Mesenteric fat pad (tissue), 1 donor: ENCODE measurements at places on chromosomes 7 and 10. TPM values are rescaled to one million over a fixed set of nuclear protein-coding genes. Genes with fewer than 3 reads are reported as not detected.

DNA sequence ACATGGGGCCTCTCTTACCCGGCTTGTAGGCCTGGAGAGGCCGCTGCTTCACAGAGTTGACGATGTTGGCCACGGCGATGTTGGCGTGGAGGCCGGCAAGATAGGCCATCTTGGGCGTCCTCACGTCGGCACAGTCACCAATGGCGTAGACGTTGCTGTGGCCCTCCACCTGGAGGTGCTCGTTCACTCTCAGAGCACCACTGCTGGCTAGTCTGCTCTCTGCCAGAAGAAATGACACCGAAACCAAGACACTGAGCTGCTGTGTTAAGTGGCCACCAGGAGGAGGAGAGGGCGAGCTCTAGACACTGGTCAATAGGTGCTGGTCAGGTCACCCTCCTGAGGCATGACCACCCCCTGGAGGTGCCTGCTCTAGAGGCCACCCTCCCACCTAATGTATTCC, 17.7 kb downstream of the AIFM2 start:
- DNase-seq: no peak

DNA sequence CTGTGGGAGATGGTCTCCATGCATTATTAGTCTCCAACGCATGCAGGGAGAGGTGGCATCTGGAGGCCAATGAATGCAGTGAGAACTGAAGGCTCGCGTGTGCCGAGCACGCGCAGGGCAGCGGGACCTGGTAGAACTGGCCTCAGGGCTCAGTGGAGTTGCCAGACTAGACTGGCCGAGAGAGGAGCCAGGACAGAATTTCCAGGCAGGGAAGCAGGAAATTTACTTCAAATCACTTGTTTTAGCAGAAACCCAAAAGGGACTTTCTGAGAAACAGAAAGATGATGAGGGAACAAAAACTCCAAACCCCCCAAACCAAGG, 311.0 kb upstream of the IMMP2L start:
- no peak for DNase-seq

DNA sequence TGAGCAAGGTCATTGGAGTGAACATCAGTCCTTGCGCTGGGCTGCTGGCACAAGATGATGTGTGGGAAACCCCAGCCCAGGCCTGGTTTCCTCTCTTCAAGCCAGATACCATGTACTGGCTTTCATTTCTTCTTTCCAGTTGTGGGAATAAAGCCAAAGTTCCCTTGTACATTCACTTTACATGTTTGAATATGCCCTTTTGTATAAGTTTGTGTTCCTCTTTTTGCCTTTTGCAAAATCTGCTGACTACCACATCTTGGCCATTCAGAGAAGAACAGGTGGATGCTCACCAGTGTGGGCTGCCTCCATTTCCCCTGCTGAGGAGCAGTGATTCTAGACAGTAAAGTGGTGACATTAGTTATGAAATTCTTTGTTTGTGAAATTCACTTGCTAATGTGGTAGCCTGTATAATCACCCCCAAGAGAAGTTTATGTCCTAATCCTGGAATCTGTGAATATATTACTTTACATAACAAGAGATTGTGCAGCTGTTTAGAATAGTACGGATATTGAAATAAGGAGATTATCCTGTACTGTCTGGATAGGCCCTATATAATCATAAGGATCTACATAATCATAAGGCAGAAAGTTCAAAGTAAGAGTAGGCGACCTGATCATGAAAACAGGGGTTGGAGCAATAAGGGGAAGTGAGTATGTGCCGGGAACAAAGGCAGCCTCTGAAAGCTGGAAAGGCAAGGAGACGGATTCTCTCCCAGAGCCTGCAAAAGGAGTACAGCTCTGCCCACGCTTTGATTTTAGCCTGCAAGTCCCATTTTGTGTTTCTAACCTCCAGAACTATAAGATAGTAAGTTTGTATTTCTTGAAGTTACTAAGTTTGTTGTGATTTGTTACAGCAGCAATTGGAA, 18.8 kb upstream of the AOAH start:
- DNase-seq: no peak

DNA sequence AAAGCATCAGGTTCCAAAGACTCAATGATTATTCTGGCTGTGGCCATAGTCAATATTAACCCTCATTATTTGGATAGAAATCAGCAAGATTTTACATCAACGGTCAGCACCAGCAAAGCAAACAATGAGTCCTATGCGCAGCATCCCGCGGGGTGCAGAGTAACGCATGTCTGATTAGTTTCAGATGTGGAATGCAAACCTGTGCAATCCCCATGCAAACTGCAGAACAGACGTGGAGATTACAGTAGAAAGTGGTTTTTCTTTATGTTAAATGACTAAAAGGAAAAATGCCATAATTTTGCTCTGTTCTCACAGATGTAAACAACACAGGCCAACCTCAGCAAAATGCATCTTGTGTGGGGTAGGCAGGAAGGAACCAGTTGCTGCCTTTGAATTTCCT, 258.1 kb upstream of the GRB10 start:
- no peak for DNase-seq

GRCh38 chr10:28365840-28366239, 63.0 kb upstream of the MPP7 start:
- DNase-seq: no peak

DNA sequence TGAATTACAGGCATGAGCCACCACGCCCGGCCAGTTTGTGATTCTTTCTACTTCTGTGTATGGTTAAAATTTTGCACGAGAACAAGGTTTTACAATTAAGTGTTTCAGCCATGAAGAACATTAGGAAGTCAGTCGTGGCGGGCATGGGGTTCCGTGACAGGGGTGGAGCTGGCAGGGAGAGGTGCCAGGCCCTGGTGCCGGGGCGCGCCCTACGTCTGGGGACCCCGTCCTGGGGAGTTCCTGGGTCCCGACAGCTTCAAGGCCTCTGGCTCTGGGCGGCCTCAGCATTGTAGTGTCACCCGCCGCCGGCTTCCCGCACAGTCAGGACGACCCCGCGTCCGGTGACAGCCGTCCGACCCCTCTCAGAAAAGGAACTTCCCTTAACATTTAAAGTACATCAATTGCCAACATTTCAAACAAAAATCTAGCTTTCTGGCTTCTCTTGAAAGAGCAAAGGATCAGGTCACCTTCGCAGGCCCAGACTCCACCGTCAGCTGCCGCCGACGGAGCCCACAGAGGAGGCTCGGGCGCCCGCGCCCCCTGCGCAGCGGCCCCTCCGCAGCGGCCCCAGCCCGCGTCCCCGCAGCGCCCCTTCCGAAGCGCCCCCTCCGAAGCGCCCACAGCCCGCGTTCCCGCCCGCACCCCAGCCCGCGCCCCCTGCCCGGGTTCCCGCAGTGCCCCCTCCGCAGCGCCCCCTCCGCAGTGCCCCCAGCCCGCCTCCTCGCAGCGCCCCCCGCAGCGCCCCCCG, 23.2 kb upstream of the MKI67 start:
- DNase-seq: no peak

- no peak for DNase-seq
Measured at GRCh38 chr7:22202141-22202540, 154.8 kb downstream of the RAPGEF5 start.

- no peak for DNase-seq
Measured at GRCh38 chr7:151843181-151843580, 33.7 kb downstream of the PRKAG2 start.

GRCh38 chr10:21057989-21058388, 160.9 kb upstream of the NEBL start:
- no peak for DNase-seq

- peak; percentile 71 for DNase-seq
Measured at GRCh38 chr10:110461088-110461487, 36.6 kb upstream of the DUSP5 start.

DNA sequence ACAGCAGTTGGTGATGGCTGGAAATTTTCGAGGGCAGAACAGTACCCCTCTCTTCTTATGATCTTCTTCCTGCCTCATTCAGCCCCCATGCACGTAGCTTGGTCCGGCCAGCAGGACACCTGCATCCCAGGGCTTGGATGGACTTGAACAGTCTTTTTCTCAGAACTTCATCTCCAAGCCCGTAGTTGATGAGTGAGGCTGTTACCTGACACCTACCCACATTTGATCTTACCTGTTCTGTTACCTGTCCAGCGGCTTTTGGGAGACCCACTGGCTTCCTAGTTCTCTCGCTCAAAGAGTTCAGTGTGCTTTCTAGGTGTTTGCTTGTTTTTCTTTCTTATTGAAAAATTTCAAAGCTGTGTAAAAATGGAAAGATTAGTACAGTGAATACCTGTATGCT, 212.2 kb downstream of the CUX1 start:
- no peak for DNase-seq

DNA sequence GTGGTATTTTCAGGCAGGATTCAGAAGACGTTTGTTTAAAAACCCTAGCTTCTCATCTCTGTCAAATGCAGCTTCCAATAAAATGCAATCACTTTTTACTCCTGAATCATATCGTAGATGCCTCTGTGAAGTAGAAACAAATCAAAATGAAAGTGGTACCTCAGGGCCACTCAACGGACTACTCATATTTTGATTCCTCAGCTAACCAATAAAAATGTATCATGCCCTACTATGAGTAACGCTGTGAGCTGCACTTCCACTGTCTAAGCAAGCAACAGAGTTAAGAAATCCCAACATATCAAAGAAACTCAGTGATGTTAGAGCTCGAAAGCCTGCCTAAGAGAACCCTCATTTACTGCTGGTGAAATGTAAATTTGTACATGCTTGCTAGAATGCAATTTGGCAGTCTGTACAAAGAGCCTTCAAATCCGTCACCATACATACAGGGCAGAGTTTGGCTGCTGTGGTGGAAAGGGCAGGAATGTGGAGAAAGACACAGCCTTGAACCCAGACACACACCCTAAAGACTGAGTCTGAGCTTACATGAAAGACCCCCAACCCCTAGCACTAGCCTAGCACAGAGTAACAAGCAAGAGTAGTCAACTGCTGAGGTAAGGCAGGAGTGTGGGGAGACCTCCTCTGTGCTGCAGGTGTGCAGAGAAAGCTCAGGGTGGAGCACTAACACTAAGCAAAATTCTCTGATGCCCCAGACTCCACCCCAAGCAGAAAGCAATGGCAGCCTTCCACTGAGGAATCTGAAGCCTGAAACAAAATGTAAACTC, 151.5 kb downstream of the ANK3 start:
- DNase-seq: no peak

DNA sequence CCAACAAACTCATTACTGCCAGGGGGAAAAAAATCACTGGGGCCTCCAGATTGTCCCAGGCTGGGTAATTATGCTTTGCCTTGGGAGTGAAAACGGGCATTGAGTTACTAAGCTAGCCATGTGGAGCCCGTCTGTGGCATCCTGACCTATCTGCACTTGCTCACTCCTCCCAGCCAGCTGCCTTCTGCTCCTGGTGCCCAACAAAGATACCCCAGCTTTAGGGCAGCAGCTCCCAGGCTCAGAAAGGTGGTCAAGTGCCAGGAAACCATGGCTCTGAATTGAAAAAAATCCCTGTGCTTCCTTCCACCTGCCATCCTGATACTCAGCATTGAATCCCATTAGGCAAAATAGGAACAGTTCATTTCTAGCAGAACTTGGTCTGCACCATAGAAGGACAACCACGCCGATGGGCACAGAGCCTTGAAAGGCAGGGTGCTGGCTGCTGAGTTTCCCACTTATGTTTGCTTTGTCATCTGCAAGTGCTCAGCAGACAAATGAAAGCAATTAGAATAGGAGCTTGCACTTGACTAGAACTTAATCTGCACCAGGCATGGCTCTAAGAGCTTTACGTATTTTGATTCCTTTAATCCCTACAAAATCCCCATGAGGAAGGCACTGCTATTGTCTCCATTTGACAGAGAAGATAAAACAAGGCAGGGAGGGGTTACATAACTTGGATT, 42.8 kb downstream of the HSPA12A start:
- DNase-seq: no peak

DNA sequence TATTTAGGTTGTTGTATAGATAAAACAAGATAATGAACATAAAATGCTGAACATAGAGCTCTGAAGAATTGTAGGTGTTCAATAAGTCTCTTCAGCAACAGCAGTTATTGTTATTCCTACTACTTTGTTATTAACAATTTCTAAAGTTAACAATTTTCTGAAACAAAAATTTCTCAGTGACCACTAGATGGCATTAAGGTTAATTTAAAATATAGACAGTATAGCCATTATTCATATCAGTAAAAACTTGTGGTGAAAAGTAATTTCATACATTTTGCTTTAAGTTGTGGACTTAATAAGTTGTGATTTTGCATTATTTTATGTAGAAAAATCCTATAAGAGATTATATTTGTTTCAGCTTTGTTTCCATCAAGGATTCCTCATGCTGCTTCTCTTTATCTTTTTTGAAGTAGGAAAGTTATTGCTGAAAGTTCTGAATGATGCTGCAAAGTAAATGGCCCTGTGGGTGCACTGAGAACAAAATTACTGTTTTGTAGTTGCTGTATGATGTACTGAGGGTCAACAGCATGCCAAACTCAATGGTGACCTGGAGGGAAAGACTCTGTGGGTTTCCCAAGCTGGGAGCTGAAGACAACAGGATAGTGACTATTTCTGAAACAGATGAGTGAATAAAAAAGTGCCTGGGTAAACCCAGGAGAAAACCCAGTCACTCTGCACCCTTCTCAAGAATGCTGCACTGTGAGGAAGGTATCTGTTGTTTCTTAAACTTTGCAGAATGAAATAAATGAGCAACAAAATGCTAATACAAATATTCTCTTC, 253.6 kb downstream of the KIF20B start:
- DNase-seq: no peak

GRCh38 chr7:150381785-150382122, 2.6 kb downstream of the ZNF775 start:
- DNase-seq: no peak

DNA sequence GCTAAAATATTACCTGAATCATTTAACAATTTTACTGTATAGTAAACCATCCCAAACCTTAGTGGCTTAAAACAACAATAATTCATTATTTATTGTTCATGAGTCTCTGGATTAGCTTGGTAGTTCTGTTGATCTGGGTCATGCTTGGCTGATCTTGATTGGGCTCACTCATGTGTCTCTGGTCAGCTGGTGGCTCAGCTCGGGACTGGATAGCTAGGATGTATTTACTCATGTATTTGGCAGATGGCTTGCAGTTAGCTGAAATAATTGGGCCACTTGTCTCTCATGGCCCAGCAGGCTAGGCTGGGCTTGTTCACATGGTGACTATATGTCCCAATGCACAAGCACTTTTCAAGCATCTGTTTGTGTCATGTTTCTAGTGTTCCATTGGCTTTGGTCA, 262.8 kb downstream of the BBS9 start:
- DNase-seq: no peak

GRCh38 chr7:81468526-81468925, 301.3 kb downstream of the HGF start:
- no peak for DNase-seq

- peak; percentile 9 for DNase-seq
Measured at GRCh38 chr10:33861016-33861704, 526.7 kb upstream of the NRP1 start.

The SMKR1 gene
- total RNA-seq: not detected

The HYAL4 gene
- not detected for total RNA-seq

The HHEX gene
- total RNA-seq: 6.8 TPM

The CHCHD2 gene
- total RNA-seq: 249 TPM

The NOS3 gene
- total RNA-seq: 57.1 TPM

The MSRB2 gene
- total RNA-seq: 39.1 TPM

The NPY4R gene
- not detected for total RNA-seq

The PHTF2 gene
- 14.5 TPM for total RNA-seq

The H2BK1 gene
- total RNA-seq: not detected

The PHKG1 gene
- 2.8 TPM for total RNA-seq

The CFAP69 gene
- total RNA-seq: 10.4 TPM

The ASB10 gene
- not detected for total RNA-seq

The C10orf105 gene
- total RNA-seq: 0.22 TPM

The ARHGEF35 gene
- total RNA-seq: 7.2 TPM

The A1CF gene
- total RNA-seq: 0.29 TPM
